Endothelial cell (in vitro differentiated cells): ENCODE measurements at places on chromosomes 3 and 15.

DNA sequence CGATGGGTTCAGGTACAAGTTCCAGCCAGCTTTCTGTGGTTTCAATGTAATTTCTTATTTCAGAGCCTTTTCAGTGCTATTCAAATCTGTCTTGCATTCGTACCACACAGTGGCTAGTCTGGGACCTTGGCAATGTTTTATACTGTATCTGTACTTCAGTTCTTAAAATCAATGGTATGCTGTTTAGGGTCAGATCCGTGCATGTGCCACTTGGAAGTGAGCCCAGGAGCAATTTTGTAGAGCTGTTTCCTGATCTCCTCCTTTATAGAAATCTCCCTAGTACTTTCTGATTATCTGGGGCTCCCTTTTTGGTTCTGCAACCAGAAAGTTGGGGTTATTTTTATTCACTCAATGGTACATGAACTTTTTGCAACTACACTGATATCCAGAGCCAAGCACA lies 59.5 kb upstream of the NDUFB4 start:
- DNase-seq = no peak

- no peak for DNase-seq
These were observed 97.1 kb downstream of the MEGF11 start for GRCh38 chr15:66156310-66156975.

DNA sequence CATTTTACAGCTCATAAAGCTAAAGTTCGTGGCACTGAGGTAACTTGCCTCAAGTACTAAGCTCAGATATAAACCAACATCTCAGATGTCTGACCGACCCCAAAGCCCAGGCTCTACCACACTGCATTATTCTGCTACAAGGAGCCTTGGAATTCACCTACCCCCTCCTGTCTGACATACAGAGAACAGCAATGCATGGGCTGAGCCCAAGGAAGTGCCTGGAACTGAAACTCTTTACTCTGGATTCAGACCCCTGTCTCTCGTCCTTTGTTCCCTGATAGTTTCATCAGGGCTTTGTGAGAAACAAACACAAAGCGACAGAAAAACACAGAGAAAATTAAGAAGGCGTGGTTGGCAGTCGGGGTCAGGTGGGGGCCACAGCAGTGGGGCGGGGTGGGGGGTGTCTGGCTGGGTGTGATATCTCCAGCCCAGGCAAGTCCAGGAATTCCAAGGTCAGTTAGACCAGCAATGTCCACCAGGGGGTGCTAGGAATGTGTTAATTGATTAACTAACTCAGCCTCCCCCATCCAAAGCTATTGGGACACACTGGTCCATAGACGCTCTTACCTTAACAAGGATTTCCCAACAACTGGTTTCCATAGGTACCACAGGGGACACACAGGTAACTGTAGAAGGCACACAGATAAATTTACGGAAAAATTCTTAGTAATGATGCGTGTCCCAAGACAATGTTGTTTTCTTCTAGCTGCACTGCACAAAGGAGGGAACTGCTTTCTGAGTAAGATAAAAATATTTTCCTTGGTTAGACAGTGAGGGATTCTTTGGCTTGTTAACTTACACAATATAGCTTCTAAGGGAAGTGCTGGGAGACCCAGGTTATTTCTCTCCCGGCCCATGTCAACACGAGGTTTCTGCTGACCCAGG lies 18.8 kb upstream of the SSUH2 start:
- DNase-seq = peak; percentile 82

GRCh38 chr3:192040282-192041043 lies 579.5 kb downstream of the PYDC2 start:
- DNase-seq = no peak

DNA sequence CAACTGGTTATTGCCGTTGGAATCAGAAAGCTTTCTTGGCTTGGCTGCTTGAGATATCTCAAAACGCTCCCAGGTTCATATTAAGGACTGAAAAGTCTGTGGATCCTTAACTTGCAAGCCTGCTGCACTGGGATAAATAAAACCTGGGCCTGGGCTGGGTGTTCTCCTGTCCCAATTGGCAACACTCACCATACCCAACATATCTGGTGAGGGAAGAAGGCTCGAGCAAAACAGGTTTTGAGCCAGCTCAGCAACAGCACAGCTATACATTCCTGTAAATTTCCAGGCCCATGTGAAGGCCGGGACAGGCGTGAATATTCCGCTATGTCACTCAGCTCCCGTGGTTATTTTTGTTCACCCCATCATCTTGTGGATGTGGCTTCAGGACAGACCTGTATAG lies 169.0 kb upstream of the BCL6 start:
- DNase-seq = no peak

DNA sequence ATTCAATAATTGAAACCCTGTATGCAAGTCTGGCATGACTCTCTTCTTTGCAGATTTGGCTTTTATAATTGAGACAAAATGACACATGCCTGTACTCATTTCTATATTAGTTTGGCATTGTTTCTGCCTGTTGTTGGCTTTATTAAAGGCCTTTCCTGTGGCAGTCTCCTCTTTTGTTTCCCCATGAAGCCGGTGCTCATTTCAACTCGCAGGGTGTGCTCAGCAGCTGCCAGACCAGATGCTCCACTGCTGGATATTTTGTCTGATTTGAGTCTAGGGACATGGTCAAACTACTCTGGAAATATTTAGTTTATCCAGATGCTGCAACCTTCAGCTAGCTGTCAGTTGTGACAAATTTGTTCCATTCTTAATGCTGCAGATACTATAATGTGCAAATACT lies 445.3 kb downstream of the NAALADL2 start:
- no peak for DNase-seq
